Right hindlimb (tissue), 1 donor: ENCODE measurements at places on chromosomes 1 and 21.

- DNase-seq = no peak
Observed at GRCh38 chr1:19164274-19165015, 45.6 kb downstream of the UBR4 start.

DNA sequence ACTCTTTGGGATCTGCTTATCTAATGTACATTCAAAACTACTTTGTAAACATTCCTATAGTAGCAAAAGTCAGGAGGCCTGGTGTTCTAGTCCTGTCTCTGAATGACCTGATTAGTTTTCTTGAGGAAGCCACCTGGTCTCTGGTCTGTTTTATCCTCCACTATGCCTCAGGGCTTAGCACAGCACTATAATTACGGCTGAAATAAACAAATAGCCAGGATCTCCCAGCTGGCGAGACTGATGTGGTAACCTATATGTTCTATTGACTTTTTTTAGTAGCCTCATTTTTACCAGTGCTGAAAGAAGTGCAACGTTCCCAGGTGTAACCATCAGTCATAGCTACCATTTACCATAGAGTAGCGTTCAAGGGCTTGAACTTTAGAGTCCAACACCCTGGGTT lies 24.2 kb upstream of the RPL11 start:
- DNase-seq = no peak

DNA sequence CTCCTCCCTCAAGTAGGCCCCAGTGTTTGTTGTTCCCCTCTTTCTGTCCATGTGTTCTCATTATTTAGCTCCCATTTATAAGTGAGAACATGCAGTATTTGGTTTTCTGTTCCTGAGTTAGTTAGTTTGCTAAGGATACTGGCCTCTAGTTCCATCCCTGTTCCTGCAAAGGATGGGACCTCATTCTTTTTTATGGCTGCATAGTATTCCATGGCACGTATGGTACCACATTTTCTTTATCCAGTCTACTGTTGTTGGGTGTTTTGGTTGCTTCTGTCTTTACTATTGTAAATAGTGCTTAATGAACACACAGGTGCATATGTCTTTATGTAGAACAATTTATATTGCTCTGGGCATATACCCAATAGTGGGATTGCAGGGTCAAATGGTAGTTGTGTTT lies 232.9 kb downstream of the TPR start:
- DNase-seq = no peak

- DNase-seq = no peak
Observed at GRCh38 chr1:48649880-48650279, 126.8 kb downstream of the BEND5 start.

DNA sequence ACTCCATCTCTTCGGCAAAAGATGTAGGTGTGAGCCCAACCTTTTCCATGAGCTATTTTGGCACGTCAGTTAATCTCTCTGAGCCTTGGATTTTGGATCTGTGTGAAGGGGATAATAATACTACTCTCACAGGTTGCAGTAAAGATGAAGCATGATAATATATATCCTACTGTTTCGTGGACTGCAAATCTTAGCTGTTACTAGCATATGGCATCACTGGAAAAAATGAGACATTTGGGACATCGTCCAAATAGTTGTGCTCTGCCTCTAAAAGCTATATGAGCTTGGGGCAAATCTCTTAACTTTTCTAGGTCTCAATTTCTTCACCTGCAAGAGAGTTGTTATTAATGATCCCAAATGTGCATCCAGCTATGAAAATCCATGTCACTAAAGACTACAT lies 147.4 kb upstream of the ZRANB2 start:
- no peak for DNase-seq

DNA sequence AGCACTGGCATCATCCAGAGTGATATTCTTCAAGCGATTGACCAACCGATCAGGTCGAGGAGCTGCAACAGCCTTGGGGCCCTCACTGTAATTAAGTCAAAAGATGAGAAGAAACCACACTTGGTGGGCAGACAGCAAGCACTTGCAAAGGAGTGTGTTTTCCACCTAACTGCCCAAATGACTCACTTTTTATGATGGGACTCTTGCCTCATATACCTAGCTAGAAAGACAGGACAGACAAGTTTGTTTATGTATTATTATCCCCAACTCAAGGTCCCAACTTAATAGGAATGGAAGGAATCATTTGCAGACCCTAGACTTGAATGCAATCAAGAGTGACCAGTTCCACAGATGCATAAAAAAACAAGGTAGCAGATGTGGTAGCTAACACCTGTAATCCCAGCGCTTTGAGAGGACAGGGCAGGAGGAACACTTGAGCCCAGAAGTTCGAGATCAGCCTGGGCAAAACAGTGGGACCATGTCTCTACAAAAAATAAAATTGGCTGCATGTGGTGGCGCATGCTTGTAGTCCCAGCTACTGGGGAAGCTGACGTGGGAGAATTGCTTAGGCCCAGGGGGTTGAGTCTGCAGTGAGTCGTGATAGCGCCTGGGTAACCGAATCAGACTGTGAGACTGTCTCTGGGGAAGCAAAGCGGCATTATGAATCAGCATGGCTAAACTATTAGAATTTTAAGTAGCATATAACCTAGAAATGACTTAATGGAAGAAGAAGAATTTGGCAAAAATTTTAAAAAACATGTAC lies 2.3 kb upstream of the NRAS start:
- no peak for DNase-seq

- peak; percentile 16 for DNase-seq
Observed at GRCh38 chr1:78831731-78832360, 174.7 kb downstream of the ADGRL4 start.

GRCh38 chr1:243964915-243965314 lies 86.2 kb upstream of the ZBTB18 start:
- DNase-seq = no peak

DNA sequence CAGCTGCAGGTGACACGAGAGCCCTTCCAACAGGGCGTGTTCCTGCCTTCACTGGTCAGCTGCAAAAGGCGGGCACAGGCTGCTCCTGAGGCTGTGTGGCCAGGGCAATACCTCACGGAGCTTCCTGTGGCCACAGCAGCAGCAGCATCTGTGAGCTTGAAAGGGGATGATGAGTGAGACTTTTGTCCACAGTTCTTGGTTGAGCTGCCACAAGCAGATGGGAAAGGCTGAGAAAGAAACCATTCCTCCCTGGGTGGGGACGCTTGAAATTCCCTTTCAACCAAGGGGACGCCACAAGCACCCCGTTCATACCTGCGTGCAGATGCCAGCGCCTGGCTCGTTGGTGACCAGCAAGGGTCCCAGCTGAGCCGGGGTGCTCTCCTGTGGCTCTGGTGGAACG lies 37.6 kb downstream of the B3GALT5 start:
- no peak for DNase-seq

DNA sequence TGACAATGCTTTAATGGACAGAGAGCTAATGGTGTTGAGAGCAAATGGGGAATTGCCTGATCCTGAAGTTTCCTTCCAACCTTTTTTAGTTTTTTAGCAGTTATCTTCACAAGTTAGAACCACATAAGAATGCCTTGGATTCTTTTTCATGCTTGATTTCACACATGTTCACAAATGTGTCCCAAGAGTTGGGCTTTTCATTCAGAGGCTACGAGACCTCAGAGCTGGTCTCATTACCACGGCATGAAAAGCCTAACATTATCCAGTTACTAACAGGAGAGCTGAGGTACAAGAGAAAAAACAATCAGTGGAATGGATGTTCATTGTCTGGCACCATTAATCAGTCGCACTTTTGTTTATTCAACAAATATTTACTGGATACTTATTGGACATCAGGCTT lies 340.6 kb downstream of the ZNF326 start:
- no peak for DNase-seq

DNA sequence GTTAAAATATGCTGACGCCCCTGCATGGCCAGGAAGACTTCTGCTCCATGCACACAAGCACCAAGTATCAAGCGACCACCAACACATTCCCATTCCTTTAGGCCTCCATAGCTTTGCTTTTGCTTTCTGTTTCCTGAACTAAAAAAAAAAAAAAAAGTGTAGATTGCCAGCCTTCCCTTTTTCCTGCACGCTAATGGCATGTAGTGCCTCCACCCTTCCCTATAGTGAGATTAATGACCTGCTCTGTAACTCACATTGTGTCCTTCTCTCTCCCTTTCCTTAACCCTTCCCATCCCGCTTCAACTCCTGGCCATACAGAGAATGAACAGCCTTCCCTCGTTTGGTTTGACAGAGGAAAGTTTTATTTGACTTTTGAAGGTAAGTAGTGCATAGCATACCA lies 57.1 kb upstream of the DYNLT5 start:
- no peak for DNase-seq
